ENCODE measurements at places on chromosomes 12 and 14. TPM values are rescaled to one million over a fixed set of nuclear protein-coding genes. Genes with fewer than 3 reads are reported as not detected.
A peak's percentile ranks its signal among the peaks of the same experiment; 100 is the strongest.

DNA sequence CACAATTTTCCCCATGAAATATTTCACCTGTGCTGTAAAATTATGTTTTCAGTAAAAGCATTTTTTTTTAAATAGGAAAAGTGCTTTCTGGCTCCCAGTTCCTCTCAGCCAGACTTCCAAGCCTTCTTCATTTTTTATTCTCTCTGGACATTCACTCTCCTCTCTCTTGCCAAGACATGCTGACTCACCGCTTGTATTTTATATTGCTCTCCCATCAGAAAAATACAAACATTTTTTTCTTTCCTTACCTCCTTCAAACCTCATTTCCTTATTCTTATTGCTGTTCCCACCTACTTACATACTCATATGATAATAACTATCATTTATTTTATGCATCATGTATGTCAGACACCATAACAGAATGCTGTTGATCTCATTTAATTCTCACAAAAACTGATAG, 37.7 kb upstream of the ZNF641 start:
- DNase-seq = no peak
- peaks cover 2% of the 10 kb centered on the region for H3K27me3 ChIP-seq
- no peak overlapping the region for H3K4me3 ChIP-seq
- no peaks in the 10 kb centered on the region for H3K4me1 ChIP-seq
- no peak overlapping the region for H3K27ac ChIP-seq
- H3K36me3 ChIP-seq = no peaks in the 10 kb centered on the region

GRCh38 chr12:119859241-119859640, 17.9 kb downstream of the CIT start:
- no peak overlapping the region for H3K4me3 ChIP-seq
- H3K27ac ChIP-seq = no peak overlapping the region
- H3K36me3 ChIP-seq = no peaks in the 10 kb centered on the region
- H3K4me1 ChIP-seq = no peaks in the 10 kb centered on the region
- H3K27me3 ChIP-seq = peaks cover 1% of the 10 kb centered on the region
- DNase-seq = no peak

- no peak for DNase-seq
- peaks cover 1% of the 10 kb centered on the region for H3K27me3 ChIP-seq
- no peak overlapping the region for H3K4me3 ChIP-seq
- no peaks in the 10 kb centered on the region for H3K4me1 ChIP-seq
- H3K36me3 ChIP-seq = no peaks in the 10 kb centered on the region
Observed at GRCh38 chr12:107119091-107119490, 25.7 kb upstream of the CRY1 start.

DNA sequence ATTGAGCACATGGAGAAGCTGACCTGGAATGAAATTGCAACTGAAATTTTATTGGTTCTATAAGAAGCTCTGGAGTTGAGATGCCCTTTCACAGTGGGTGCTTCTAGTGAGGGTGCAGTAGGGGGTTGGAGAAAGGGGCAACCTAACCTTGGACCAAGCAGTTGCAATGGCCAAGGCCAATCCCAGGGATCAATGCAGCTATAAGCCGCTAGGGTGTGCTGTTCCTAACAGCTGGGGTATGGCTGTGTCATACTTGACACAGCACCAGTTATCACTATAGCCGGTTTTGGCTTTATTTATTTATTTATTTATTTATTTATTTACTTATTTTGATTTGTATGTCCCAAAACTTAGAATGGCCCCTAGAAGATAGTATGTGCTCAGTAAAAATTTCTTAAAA, 505.9 kb downstream of the FLRT2 start:
- no peak overlapping the region for H3K27ac ChIP-seq
- H3K4me3 ChIP-seq = no peak overlapping the region
- DNase-seq = peak; percentile 49
- no peaks in the 10 kb centered on the region for H3K27me3 ChIP-seq
- H3K36me3 ChIP-seq = no peaks in the 10 kb centered on the region

GRCh38 chr12:79690142-79690637, 574 bp downstream of the PAWR start:
- H3K36me3 ChIP-seq = peaks cover 8% of the 10 kb centered on the region
- DNase-seq = peak; percentile 50
- peak overlapping the region; percentile 67 for H3K27ac ChIP-seq
- peaks cover 9% of the 10 kb centered on the region for H3K27me3 ChIP-seq

Gene RD3L
- total RNA-seq = not detected

GRCh38 chr14:31360919-31361662, 59.3 kb downstream of the HEATR5A start:
- DNase-seq = no peak
- H3K27ac ChIP-seq = no peak overlapping the region
- H3K4me3 ChIP-seq = no peak overlapping the region

- H3K27ac ChIP-seq = no peak overlapping the region
- peaks cover 3% of the 10 kb centered on the region for H3K27me3 ChIP-seq
- DNase-seq = no peak
Observed at GRCh38 chr12:21117995-21118394, 13.0 kb upstream of the SLCO1B1 start.

Measured in endothelial cell (in vitro differentiated cells).